Endodermal cell (in vitro differentiated cells): ENCODE measurements at places on chromosomes 5 and 9. TPM values are rescaled to one million over a fixed set of nuclear protein-coding genes. Genes with fewer than 3 reads are reported as not detected.

The FAM120A gene
- total RNA-seq: 43.3 and 46.1 TPM in 2 replicates

DNA sequence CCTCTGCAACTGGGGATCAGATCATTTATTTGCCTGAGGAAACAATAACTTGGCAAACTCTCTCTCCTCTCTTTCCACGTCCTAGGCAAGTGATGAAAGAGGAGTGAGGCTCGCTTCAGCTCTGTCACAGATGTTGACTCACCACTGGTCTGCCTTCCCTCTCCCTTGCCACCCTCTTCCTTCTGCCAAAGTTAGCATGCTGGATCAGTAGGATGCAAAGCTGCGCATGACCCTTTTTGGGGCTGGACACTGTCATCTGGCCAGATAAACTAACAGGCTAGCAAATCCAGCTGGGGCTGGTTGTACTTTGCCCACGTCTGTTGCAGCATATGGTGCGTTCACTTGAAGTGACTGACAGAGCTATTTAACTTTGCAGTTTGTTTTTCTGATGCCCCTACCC lies 36.2 kb upstream of the SMARCA2 start:
- DNase-seq: no peak

The SAPCD2 gene
- total RNA-seq: 20.8 and 24.1 TPM in 2 replicates

The SH3TC2 gene
- total RNA-seq: 0.27 to 0.50 TPM in 2 of 3 replicates, not detected in the other

DNA sequence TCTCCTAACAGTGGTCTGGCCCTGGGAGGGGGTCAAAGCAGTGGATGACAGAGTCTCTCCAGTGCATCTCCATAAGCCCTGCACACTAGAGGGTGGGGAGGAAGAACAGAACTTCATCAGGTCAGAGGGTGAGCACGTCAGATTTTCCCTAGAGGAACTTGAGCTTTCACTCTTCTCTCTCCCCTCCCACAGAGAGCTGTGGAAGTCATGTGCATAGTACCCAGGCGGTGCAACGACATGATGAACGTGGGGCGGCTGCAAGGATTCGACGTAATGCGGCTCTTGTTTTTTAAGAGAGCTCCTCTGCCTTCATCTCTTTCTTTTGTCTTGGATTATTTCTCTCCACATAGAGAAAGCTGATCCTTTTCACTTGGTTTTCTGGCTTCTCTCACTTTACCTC lies 100.2 kb upstream of the OTULINL start:
- no peak for DNase-seq

DNA sequence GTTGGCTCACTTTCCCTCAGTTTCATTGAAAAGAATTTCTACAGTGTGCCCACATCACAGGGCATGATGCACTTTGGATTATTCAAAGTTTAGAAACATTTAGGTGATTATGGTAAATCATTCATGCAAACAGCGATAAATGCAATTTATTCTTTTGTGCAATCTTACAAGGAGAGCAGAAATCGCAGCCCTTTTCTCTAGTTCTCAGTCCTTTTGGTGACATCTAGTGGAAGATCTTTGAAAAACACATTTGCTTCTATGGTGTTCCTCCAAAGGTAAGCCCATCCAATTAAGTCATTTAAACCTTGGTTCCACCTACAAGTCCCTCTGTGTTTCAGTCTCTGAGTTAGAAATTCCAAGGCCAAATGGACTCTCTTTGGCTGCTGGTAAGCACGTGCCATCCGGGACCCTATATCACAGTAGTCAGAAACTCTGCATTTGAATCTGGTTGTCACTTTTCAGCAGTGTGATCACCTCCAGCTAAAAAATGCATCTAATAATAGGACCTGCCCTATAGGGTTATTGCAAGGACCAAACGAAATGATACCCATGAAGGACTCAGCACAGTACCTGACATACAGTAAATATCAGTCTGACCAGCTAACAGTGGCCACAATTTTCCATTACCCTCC lies 66.4 kb downstream of the MACROH2A1 start:
- no peak for DNase-seq

- no peak for DNase-seq
Observed at GRCh38 chr5:37926732-37927131, 86.9 kb upstream of the GDNF start.

DNA sequence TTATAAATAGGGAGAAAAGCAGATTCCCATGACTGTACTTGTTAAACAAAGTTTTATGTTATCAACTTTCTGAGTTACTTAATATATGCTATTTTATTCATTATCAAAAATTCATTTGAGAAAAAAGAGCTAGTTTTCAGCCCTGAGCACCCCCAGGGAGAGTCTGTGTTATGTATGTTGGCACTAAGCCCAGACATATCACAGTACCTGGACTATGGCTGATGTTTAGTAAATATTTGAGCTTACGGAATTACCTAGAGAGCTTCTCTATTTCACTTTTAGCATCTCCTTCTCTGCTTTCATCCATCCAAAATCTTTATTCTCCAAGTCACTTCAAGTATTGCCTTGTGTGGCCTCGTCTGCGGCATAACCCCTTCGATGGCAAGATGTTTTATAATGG lies 225.9 kb upstream of the PCSK5 start:
- DNase-seq: no peak

DNA sequence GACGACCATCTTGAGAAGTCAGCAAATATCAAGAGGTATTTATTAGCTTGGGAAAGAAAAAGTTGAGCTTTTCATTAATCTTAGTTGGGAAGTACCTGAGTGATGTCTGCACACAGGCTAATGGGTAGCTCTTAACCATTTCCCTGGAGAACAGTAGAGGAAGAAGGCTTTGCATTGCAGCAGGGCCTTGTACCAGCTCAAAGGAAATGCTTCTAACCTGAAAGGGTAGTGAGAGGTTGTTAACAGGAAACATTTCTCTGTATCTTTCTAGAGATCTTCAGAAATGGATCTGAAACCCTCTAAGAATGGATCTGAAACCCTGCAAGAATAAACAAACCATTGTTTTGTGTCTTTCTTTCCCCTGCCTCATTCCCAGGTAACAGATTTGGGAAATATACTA lies 393.3 kb downstream of the PLK2 start:
- DNase-seq: no peak

GRCh38 chr5:115842952-115843351 lies 1.2 kb downstream of the AP3S1 start:
- no peak for DNase-seq

The RNF38 gene
- 45.1 and 49.7 TPM in 2 replicates for total RNA-seq

- DNase-seq: no peak
Observed at GRCh38 chr9:134930398-134930797, 12.7 kb upstream of the FCN1 start.

- DNase-seq: no peak
Observed at GRCh38 chr9:107856633-107857032, 367.1 kb upstream of the KLF4 start.

- peak; percentile 86 for DNase-seq
Observed at GRCh38 chr9:34578241-34579103, 11.1 kb downstream of the CNTFR start.

- no peak for DNase-seq
Observed at GRCh38 chr5:144088206-144089064, 82.0 kb downstream of the YIPF5 start.

DNA sequence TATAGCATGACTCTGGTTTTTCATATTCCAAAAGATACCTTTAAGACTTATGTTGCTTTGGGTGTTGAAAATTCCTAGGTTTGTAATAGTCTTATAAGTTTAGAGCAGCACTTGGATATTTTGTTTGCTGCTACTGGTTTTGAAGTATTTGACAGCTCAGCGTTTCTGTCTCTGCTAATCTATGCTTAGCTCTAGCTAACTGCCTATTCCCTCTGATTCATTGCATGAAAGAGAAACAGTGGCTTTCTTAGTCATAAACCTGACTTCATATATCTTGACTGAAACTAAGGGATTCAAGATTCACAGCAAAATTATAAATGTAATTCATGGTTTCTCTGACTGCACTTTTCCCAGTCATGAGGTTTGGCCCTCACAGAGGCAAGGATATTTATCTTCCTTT lies 35.6 kb upstream of the ANXA1 start:
- no peak for DNase-seq

The AP3B1 gene
- 48.2 and 53.4 TPM in 2 replicates for total RNA-seq

The HSPB3 gene
- not detected in 2 replicates for total RNA-seq

DNA sequence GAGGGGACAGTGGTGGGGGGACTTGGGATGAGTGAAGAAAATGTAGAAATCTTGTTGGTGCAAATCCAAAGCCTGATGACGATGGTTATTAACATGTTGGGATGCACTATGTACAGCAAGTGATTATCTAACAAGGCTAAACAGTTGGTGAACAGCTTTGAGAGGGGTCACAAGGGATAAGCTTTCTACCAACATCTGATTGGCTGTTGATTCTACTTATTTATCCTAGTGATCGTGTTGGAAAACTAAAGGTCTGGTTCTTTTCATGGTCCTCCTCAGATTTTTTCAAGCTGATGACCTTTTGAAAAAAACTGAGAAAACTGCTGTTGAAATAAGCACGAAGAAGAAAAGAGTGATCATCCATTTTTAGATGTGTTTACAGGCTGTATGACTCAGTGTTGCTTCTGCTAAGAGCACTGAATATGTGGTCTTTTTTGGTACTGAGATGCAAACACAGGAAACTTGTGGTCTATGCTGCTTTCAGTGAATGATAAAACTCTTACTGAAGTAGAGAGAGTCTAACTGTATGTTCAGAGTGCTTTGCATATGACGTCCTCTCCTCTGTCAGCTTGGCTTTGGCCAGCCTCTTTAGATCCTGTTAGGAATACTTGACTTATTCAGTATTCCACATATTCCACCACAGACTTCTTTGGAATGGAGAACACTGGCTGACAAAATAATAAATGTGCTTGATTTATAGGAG lies 174.8 kb downstream of the SLF1 start:
- no peak for DNase-seq

The PCDHB10 gene
- 3.5 to 4.5 TPM (median 3.9 TPM) in 3 replicates for total RNA-seq

The ZBTB34 gene
- 18.8 and 19.7 TPM in 2 replicates for total RNA-seq

DNA sequence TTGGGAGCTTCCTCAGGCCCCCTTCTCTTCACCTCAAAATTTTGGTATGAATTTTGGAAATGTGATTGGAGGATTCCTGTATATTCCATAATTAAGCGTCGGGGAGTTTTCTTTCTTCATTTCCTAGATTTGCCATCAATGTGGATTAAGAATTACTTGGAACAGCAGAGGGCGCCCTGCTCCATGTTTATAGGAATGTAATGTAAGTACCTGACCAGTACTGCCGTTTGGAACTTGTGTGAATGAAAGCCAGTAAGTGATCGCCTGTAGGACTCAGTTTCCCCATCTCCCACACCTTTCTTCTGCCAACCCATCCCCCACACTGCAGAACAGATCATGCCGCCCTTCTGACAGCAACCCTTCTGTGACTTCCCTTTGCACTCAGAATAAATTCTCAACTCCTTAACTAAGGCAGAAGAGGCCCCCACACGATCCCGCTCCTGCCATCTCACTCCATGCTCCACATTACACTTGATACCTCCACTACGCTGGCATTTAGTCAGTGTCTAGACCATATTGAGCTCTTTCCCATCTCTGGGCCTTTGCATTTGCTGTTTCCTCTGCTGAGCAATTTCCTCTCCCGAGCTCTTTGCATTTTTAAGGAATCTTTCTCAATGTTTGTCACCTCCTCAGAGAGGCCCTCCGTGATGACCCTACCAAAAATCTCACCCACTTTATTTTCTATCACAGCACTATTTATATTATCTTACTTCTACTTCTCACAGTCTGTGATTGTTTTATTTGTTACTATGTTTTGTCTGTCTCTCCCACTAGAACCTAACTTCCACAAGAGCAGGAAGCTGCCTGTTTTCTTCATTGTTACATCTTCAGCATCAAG lies 79.5 kb upstream of the HTR4 start:
- peak; percentile 91 for DNase-seq

The CDH12 gene
- 1.1 to 1.9 TPM (median 1.2 TPM) in 3 replicates for total RNA-seq

- DNase-seq: no peak
Observed at GRCh38 chr5:8399471-8399870, 530.5 kb downstream of the MTRR start.

- DNase-seq: peak; percentile 49
Observed at GRCh38 chr9:9855177-9856078, 757.4 kb downstream of the PTPRD start.

DNA sequence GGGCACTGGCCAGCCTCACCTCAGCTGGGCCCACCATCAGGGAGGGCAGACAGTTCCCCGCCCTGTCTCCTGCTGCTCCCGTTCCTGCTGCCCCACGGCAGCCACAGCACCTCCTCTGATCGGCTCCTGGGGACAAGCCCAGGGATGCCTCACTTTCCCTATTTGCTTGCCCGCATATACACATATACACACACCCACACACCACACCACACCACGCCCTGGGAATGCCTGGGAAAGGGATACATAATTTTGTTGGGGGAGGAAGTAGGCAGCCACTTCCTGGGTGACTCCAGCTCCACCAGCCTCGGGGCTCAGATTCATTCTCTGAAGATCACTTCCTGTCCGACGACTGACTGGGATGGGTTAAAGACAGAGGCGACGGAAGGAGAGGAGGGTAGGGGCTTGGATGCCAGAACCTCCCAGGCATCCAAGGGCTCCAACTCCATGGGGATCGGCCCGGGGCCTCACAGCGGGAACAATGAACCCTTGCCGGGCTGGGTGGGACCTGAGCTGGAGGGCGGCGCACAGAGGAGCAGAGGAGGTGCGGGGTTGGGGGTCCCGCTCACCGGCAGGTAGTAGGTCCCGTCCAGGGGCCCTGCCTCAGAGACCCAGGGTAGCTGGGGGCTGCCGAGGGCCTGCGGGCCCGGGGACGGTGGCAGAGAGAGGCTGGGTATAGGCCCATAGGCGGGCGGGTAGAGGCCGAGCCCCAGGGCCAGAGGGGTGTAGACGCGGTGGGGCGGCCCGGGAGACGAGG lies 2.0 kb upstream of the MZB1 start:
- no peak for DNase-seq

DNA sequence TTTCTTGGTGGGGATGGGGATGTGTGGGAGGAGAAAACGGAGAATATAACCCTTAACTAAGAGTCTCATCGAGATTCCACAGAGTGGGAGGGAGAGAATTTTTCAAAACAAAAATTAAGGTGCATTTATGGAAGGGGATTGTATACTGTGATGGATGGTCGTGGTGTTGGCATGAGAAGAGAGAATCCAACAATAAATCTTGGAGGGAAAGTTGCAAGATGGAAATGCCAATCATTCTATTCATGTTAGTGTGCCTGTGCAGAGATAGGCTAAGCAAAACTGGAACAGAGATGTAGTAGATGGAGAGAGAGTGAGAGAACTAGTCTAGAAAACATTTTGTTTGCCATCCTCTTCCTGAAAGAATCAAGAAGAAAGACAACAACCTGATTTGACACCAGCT lies 613.1 kb downstream of the EBF1 start:
- no peak for DNase-seq

DNA sequence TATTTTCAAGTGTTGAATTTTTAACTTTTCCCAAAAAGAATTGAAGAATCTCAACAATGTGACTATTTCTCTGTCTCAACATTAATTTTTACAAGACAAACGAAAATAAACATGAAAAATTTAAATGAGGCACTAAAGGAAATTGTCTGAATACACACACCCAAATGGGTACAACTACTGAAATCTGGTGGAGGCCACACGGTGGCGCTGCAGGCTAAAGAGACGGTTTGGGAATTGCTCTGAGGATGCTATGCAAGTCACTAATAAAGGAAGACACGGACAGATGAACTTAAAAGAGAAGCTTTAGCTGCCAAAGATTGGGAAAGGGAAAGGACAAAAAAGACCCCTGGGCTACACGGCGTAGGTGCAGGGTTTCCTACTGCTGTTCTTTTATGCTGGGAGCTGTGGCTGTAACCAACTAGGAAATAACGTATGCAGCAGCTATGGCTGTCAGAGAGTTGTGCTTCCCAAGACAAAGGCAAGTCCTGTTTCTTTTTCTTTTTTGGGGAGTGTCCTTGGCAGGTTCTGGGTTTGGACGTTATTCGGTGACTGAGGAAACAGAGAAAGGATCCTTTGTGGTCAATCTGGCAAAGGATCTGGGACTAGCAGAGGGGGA lies at the start of gene PCDHB10:
Gene PCDHB10, plus strand, starts transcription at position 244 of the 616 bp plus-strand sequence. Its CDS starts 200 bp downstream, at position 444.
- peak; percentile 92 for DNase-seq

GRCh38 chr5:150509992-150510391 lies 2.1 kb downstream of the NDST1 start:
- no peak for DNase-seq

GRCh38 chr9:126842220-126842842 lies 18.1 kb upstream of the ZBTB34 start:
- no peak for DNase-seq
